ENCODE measurements at places on chromosomes 6 and 20. TPM values are rescaled to one million over a fixed set of nuclear protein-coding genes. Genes with fewer than 3 reads are reported as not detected.

GLP1R gene
- total RNA-seq, result not detected

SLCO4A1 gene
- 2.3 TPM for total RNA-seq

LTB gene
- total RNA-seq, result 0.92 TPM

AKAP12 gene
- total RNA-seq, result 28.7 TPM

PRICKLE4 gene
- 0.42 TPM for total RNA-seq

NRSN1 gene
- not detected for total RNA-seq

DNA sequence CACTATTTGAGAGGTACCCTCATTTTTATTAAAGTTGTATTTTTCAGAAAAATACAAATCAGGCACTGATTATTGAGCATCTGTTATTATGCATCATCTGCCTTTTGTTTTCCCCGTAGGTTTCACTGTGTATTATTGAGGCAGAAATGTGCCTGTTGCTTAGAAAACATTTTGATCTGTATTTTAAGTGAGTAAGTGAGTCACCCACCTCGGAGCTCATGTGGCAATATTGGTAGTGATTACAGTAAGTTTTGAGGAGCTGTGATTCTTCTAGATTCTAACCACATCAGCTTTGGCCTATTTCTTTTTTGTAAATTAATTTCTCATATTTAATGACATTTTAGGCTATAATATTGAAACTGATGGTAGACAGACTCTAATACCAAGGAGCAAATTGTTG is 59.6 kb upstream of the LAMP5 start:
- no peak for DNase-seq

DNA sequence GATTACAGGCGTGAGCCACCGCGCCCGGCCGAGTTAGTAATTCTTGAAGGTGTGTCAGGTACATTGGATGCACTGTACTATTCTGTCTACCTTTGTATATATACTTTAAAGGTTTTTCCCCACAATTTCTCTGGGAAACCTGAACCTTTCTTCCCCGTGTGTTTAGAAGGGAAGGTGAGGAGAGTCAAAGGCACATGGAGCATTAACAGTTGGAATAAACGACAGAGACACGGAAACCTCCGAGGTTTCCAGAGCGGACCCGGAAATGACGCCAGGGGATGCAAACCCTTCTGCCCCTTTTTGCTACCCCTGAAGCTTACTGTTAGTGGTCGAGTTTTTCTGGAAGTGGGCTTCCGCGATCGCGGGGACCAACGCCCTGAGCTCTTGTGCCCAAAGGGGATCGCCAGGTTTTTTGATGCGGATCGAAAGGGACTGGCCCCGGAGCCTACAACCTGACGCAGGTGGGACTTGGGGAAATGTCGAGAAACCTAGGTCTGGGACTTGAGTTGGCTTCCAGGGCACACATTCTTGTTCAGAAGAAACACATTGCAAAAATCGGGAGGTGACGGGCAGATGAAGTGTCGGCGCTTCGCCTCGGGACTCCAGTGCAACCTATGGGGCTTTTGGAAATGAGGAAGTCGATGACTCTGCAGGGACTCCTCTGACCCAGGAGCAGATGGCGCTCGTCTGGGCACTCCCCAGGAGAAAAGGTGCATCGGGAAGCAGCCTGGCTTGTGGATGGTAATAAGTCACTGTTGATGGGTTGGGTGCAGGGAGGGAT is 218.2 kb downstream of the OR2B2 start:
- peak; percentile 52 for DNase-seq

DNA sequence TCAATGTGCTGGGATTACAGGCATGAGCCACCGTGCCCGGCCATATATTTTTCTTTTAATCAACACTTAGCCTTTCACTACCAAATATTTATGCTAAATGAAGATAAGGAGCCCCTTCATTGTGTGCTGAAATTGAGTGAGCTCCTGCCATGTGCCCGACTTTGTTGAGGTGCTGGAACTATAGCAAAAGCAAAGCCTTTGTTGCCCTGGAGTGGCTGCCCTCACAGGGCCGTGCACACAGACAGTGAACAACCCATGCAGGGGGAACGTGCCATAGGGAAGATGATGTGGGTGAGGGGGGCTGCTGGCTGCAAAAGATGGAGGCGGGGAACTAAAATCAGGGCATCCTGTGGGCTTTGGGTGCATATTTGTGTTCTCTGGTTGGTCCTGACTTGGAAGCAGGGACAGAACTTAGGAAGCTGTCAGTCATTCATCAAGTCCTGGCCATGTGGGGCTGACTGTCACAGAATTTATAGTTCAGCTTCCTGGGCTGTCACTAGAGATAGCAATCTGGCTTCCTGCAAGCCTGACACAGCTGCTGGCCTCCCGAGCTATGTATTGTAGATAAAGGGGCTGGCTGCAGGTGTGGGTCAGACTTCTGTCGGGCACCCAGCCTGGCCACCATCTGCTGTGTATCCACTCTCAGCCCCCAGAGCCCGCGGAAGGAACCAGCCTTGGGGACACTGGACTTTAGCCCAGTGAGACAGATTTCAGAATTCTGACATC is 56.8 kb upstream of the MPC1 start:
- no peak for DNase-seq

DNA sequence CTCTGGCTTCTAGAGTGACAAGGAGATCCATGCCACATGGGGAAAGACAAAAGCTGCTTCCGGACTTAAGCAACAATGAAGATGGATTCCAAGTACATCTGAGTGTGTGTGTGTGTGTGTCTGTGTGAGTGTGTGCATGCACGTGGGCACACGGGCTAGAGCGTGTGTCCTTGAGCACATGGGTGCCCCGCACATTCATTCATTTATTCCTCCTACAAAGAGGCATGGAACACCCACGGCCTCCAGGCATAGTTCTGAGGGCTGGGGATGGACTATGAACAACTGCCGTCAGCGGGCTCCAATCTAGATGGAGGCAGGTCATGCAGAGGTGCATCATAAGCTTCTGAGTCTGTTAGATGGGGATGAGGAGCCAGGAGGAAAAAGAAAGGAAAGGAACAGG is 49.1 kb downstream of the GRM4 start:
- DNase-seq, result no peak

- no peak for DNase-seq
Observed at GRCh38 chr6:1170794-1171193, 141.1 kb upstream of the FOXQ1 start.

GRCh38 chr20:53872081-53872541 is 198.3 kb downstream of the BCAS1 start:
- no peak for DNase-seq

DNA sequence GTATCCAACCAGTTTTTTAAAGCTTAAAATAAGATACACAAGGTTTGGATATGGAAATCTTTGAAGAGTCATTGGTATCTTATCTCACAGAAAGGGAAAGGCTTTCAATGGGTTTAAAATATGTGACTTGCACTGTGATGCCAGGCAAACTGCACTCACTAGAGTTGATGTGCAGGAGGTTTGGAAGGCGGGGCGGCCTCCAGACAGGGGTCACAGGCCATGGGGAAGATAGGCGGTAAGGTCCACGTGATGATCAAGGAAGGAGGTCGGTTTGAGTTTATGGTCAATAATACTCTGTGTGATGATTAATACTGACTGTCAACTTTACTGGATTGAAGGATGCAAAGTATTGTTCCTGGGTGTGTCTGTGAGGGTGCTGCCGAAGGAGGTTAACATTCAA is 9.5 kb upstream of the RAMACL start:
- DNase-seq, result no peak

DNA sequence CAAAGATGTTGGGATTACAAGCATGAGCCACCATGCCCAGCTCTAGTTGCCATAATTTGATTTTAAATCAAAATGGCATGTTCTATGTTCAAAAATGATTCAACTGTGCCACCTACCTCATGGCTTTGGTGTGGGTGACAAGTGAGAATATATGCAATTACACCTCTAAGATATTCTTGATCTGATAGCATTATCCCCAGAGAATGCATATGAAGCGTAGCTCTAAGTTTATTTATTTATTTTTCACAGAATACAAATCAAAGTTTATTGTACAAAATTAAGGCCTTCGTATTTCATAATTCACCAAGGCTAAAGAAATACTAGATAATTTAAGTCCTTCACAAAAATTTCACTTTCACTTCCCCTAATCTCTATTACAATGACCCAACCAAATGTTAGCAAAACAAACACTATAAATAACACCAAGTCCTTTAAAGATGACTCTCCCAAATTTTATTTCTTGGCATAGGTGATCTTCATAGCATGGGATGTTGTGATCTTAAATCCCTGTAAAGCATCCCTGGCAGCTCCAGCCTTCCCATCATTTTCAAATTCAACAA is 205.9 kb upstream of the TAB2 start:
- DNase-seq, result no peak

- no peak for DNase-seq
Observed at GRCh38 chr6:114195027-114195365, 147.8 kb downstream of the HS3ST5 start.

DNA sequence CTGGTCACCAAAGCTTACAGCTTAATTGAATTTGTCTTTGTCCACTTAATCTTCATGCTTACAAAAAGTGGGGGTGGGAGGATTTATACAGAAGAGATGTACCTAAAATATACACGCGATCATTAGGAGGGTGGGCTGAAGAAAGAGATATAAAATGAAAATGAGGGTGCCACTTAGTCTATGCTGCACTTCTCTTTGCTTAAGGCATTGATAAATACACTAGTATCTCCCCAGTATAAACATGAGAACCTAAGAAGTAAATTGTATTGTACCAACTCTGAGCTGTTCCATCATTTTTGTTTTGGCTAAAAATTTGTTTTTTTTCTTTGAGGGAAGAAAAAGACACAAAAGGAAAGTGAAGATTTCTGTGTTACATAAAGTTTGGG is 170.8 kb upstream of the ZNF217 start:
- DNase-seq, result no peak

GRCh38 chr6:136466777-136467176 is 83.4 kb downstream of the MAP7 start:
- no peak for DNase-seq

DNA sequence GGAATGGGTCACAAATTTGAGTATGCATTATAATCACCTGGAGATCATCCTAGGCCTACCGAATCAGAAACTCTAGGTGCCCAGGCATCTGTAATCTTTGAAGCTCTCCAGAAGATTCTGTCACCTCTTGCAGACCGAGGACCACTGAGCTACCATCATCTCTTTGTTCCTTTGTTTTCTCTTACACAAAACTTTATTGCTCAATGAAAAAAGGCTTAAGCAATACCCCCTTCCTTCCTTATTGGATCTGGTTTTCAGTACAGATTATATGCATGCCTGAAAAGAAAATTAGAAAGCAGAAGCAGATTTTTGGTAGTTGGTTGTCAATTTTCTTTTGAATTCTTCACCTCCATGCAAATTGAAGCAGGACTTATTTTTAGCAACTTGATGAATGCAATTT is 31.3 kb downstream of the STX11 start:
- no peak for DNase-seq

DNA sequence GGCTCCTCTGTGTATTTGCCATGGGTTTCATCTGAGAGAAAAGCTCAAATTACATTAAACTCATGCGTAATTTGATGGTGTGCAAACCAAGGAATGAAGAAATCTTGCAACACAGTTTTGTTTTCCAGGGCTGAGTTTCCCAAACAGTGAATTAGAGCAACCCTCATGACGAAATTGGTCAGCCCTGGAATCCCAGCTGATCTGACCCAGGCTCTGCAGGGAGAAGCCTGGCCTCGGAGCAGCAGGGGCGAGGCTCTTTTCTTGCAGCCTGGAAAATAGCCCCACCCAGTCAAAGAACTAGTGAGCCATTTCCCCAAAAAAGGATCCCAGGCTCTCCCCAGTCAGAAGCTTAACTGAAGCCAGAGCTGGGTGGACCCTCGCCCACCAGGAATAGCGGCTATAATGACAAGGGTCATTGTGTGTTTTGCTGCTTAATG is 107.3 kb upstream of the SNX9 start:
- peak; percentile 21 for DNase-seq

- no peak for DNase-seq
Observed at GRCh38 chr6:32741031-32741960, at the start of gene HLA-DQA2. Gene HLA-DQA2 (plus strand): TSS chr6:32741391. CDS start chr6:32741444, 53 bp downstream.

DNA sequence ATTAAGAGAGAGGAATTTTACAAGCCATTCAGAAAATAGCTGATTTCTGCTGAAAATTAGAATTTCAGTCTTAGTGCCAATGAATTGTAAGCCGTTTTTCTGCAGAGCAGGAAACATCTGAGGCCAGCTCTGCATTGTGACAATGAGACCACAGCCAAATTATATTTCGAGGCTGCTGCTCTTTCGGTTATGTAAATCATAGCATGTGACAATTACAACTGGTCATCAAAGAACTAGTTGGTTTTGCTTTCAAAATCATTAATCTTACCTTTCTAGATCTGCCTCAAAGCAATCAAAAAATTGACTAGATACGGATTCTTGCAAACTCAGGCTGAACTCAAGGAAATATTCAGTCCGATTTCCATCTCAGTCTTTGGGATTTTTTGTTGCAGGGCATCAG is 33.4 kb upstream of the INSM1 start:
- no peak for DNase-seq

GRCh38 chr20:5848711-5849505 is 98.7 kb downstream of the SHLD1 start:
- DNase-seq, result no peak

- no peak for DNase-seq
Observed at GRCh38 chr6:88650979-88651378, 312.4 kb downstream of the RNGTT start.

DNA sequence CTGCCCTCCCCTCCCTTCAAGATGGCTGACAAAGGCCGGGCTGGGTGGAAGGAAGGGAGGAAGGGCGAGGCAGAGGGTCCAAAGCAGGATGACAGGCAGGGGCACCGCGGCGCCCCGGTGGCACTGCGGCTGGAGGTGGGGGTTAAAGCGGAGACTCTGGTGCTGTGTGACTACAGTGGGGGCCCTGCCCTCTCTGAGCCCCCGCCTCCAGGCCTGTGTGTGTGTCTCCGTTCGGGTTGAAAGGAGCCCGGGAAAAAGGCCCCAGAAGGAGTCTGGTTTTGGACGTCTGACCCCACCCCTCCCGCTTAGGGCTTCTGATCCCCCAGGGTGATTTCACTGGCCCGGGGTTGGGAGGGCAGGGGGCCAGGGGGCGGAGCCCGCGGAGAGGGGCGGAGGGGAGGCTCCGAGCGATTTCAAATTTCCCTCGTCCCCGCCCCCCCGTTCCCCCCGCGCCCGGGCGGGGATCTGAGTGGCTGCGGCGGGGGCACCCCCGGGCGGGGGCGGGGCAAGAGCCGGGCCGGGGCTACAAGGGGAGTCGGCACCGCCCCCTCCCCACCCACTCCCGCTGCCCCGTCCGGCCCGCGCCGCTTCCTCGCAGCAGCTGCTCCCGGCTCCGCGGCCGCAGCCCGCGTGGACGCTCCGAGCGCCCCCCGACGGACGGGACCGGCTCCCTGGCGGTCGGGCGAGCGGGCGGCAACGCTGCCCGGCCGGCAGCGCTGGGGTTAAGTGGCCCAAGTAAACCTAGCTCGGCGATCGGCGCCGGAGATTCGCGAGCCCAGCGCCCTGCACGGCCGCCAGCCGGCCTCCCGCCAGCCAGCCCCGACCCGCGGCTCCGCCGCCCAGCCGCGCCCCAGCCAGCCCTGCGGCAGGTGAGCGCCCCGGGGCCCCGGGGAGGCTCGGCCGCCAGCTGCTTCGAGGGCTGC is at the start of gene DNMT3B:
DNMT3B (plus strand) TSS at position 555 of the 923 bp plus-strand sequence. CDS start 17,939 bp downstream, outside the sequence.
- no peak for DNase-seq

DNA sequence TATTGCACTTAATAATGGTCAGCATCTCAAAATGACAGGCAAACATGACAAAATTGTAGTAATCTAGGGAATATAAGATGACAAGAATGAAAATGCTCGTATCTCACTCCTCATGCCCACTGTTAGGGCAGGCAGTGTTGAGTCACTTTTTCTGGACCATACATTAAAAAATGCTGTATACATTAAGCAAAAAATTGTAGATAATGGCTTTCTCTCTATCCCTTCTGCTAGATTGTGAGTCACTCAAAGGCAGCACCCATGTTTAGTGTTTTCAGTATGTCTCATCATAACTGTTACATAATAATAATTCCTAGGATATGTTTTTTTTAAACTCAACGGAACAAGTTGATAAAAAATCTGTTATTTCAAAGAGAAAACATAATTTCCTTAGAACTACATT is 199.3 kb downstream of the TENT5A start:
- DNase-seq, result peak; percentile 33
